Cortex of kidney (tissue), 1 donor: ENCODE measurements at places on chromosomes 12 and 14.

- DNase-seq, result no peak
Measured at GRCh38 chr12:107990325-107990724, 138.8 kb upstream of the WSCD2 start.

DNA sequence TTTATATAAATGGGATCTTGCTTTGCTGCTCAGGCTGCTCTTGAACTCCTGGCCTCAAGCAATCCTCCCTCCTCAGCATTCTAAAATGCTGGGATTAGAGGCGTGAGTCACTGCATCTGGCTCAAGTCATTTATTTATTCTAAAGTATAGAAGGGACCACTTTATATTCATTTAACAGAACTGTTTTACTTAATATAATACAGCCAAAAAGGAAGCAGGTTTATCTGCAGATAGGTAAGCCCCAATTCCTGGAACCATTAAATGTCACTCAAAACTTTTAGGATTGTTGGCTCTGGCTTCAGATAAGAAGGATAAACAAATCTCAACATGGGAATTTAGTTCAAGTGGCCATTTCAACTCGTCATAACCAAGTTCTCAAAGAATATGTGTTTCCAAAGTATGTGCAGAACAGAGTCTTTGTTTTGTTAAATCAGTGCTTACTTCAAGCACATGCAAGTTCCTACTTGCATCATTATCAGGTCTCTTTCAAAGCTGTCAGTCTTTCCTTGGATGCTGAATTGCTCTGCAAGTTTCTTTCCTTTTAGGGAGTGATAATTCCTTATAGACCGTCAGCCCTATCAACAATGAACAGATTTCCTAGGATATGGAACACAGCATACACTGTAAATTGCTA, 60.4 kb downstream of the KITLG start:
- no peak for DNase-seq

DNA sequence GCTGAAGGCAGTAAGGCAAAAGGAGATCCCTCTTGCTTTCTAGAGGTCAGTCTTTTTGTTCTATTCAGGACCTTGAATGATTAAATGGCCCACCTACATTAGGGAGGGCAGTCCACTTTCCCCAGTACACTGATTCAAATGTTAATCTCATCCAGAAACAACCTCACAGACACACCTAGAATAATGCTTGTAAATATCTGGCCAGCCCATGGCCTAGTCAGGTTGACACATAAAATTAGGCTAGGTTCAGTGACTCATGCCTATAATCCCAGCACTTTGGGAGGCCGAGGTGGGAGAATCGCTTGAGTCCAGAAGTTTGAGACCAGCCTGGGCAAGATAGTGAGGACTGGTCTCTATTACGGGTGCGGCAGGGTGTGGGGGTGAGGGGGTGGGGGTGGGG, 43.5 kb downstream of the MIPOL1 start:
- DNase-seq, result no peak

DNA sequence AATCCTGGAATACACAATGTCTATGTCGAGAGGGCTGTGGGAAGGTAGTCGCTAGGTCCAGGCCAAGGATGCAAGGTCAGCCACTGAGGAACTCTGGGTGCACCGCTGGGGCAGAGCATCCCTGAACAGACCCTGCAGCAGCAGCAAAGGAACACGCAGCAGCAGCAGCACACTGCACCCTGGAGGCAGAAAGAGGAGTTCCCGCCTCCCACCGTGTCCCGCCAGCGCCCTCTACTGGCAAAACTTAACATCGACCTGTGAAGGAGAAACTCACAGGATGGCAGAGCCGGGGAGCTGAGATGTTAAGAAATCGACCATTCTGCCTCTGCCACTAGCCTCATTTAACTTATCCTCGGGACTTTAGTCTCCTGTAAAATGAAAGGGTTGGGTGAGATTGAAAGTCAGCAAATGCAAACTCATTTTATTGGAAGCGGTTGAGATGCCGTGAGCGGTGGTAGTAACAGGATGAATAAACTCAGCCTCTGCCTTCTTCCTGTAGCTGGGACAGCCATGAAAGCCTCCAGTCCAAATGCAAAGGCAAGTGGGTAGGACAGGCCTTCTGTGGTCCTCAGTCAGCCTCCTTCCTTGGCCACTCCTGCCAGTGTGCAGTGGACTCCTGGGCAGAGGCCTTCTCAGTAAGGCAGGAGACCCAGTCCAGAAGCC, 45.6 kb downstream of the STAB2 start:
- no peak for DNase-seq

- no peak for DNase-seq
Measured at GRCh38 chr14:92577321-92577742, 63.8 kb downstream of the RIN3 start.

DNA sequence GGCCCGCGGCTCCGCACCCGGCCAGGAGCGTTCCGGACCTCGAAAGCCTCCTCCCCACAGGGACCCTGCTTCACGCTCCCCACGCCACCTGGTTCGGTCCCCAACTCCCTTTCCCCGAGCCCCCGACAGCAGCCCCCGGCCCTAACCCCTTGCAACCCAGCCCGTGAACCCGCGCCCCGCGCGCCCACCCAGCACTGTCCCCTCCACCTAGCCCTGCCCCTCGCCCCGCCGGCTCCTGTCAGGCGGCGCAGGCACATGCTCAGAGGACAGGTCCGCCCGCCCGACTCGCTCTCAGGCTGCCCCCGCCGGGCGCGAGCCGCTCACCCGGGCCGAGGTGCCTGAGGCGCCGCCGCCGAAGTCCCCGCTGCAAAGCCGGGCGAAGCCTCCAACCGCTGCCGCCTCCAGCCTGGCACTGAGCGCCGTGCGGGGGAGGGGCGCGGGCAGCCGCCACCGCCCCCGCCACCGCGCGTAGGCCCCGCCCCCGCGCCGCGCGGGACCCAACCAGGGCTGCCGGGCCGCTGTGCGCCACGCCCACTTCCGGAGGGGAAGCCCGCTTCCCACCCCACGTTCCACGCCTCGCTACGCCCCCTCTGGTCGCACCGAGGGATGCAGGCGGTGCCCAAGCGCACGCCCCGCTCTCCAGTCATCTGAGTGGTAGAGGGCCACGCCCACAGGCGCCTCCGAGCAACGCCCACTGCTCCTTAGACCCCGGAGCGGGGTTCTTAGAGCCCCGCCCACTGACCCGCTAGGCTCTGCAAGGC, at the start of gene CORO1C:
Gene CORO1C, minus strand, starts transcription at position 414 of the 761 bp plus-strand sequence. CDS start 30,200 bp downstream, outside the sequence.
- DNase-seq, result peak; percentile 84

- no peak for DNase-seq
Measured at GRCh38 chr12:54066408-54066807, 12.8 kb downstream of the HOXC4 start.

DNA sequence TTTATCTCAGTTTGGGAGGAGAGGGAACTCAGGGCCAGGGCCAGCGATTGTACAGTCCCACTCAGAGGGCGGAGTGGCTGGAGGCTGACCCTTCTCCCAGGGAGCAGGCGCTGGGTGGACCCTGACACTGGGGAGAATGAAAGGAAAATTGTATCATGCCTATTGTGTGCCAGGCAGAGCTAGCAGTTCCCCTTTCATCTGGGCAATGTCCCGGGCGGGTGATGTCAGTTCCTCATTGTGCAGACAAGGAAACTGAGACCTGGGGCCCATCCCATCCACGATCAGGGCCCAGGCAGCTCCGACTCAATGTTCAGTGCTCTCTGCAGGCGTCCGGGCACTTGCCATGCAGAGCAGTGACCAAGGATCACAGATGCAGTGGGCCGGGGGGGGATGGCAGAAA, 101.9 kb upstream of the RTL1 start:
- DNase-seq, result no peak

- DNase-seq, result no peak
Measured at GRCh38 chr12:91772411-91772810, 373.2 kb downstream of the BTG1 start.

GRCh38 chr12:56153678-56154065, 1.3 kb downstream of the MYL6B start:
- no peak for DNase-seq

GRCh38 chr14:30558362-30558674, 640 bp upstream of the G2E3 start:
- DNase-seq, result no peak

DNA sequence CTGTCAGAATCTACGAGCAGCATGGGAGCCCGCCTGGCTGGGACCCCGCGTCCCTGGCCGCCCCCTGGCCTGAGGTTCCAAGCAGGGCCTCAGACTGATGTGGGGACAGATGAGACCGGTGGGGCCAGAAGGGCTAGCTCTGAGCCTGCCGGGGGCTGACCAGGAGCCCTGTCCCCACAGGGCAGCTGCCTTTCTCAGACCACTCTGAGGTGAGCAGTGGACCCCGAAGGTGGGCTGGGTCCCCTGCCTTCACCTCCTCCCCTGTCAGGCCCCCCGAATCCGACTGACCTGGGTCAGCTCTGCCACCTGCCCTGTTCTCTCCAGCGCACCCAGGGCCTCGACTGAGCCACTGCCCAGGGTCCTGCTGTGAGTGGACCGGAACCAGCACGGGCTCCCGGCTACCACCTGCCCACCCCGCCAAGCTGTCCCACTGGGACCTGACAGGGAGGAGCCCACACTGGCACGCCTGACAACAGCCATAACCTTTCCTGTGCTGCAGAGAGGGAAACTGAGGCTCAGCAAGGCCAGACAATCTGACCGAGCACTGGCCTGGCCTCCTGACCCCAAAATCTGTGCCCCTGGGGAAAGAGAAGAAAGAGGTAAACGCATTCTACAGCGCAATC, 29.7 kb upstream of the TMEM179 start:
- no peak for DNase-seq

GRCh38 chr14:65077318-65077717, 25.0 kb downstream of the MAX start:
- no peak for DNase-seq
